ENCODE measurements at places on chromosomes 2 and 18.

- DNase-seq = no peak
Observed at GRCh38 chr2:17263570-17263968, 254.7 kb downstream of the RAD51AP2 start.

DNA sequence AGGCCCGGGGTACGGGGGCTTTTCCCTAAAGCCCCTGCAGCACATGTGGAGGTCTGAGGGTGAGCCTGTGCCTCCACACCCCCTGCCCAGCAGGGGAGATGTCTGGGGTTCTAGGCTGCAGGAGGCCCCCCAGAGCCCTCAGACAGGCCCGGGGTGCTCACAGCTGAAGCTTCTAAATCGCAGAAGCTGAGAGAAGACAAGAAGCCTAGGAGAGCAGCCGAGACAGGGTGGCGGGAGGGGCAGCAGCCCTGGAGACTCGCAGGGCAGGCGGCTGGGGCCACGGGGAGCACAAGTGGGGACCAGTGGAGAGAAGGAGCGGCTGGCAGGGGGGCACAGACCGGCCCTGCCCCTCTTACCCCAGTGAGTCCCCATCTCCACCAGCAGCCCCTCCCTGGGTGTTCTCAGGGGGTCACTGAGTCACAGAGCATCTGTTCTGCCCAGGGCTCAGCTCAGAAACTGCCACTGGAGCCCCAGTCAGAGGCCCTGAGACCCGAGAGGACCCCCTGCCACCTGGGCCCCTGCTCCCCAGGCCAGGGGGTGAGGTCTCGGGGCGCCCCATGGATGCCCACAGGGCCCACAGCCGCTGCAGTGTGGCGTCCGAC lies 26.1 kb downstream of the GPC1 start:
- no peak for DNase-seq

DNA sequence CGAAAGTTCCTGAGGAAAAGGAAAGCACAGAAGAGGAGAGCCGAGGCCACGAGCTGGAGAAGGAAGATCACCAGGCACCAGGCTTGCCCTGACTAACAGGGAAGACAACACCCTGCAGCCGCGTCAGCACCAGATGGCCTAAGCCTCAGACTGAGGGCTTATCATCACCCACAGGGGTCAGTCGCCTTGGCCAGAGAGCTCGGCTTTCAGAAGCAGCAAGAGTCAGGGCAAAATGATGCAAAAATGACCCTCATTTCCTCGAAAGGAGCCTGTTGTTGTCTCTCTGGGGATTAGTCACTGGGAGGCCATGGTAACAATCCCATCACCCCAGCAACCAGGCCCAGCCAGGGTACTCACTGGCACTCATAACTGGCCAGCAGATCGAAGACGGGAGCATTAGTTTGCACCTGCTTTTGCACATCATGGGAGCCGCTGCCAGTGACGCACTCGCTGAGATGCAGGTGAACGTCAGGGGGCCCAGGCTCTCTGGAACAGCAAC lies 42.7 kb upstream of the ZFP36L2 start:
- DNase-seq = no peak

GRCh38 chr2:117980783-117981676 lies 32.8 kb downstream of the CCDC93 start:
- DNase-seq = no peak

GRCh38 chr2:24915175-24915574 lies 4.9 kb downstream of the ADCY3 start:
- DNase-seq = no peak

DNA sequence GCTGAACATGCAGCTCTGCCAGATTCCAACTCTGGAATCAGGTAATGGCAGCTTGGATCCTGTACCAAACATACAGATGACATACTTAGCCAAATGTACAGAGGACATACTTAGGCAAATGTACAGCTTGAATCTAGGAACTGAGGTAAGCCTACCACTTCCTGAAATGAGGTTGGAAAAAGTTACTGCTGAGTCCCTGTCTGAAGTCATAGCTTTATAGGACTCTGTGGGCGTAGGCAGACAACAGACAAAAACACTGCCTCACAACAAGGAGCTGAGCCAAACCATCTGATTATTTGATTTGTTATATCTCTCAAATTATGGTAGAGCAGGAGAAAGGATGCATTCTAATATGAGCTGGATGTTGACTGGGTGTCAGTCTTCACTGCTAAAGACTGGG lies 290.2 kb upstream of the TCF4 start:
- DNase-seq = no peak

- DNase-seq = peak; percentile 52
Observed at GRCh38 chr18:657311-658000, at the start of gene TYMS. TSS of gene TYMS (plus strand) at chr18:657653. CDS start at chr18:657743, 90 bp downstream.

GRCh38 chr18:13437034-13437433 lies 218.5 kb downstream of the LDLRAD4 start:
- no peak for DNase-seq

DNA sequence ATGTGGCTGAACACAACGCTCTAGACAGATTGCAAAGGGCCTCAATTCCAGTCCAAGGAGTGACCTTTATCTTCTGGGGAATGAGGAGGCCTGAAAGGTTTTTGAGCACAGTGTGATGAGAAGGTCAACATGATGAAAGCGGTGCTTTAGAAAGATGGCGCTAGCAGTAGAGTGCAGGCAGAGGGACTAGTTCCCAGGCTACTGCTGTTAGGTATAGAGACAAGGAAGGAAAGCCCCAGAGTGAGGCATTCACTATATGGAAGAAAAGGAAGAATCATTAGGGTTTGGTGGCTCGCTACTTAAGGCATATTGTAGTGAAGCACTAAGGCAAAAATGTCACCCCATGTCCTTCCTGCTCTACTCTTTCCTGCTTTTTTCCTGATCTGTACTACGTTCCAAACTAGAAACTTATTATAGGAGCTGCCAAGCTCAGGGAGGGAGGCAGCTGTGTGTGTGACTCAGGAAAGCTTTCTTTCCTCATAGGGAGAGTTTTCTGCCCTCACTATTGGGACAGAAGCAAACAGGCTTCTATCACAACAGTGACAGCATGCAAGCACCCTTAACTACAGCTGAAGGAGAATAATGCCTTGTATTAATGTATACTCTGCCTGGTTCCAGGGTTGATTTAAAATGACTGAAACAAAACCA lies 160.8 kb upstream of the CAVIN2 start:
- no peak for DNase-seq

- no peak for DNase-seq
Observed at GRCh38 chr18:42107287-42107686, 152.3 kb downstream of the PIK3C3 start.

DNA sequence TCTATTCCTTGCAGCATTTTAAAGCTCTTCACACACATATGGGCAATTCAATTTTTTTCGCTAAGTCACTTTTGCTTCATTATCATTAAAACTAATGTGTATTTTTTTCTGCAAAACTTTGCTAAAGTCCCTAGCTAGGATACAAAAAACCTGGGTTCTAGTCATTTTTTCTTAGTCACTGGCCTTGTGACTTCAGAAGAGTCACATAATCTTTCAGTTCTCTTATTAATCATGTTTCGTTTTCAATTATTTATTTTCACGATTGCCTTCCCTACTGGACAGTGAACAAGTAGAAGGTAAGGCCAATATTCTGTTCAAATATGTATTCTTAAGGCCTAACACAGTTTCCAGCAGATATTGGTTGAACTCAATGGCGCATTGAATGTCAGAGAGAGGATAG lies 60.9 kb upstream of the CYRIA start:
- DNase-seq = no peak

GRCh38 chr2:119431976-119432850 lies 559 bp downstream of the TMEM37 start:
- DNase-seq = peak; percentile 12

DNA sequence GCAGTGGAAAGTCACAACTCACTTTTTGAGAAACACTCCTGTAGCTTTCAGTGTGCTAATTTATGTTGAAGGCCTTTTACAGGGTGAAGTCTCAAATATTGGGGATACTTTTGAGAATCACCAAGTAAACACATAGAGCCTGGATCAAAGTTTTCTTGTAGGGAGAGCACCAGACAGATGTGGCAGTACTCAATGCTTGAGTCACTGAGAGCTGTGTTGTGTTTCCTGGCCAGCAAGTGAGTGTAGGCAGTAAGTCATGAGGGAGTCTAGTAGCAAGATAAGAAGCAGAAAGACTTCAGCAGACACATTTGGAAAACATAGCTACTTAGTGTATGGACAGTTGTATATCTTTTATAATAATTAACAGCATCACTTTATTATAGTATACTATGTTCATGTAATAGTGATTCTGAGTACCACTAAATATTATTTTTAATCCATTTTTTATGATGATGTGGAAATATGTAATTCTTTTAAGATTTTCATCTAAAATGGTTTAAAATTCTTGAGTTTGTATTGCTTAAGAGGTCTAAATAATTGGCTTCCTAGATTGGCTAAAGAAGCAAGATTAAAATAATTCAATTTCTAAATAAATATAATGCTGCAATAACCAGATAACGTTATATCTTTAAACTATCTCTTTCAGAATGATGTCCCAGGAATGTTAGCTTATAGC lies 12.8 kb downstream of the PSMD1 start:
- DNase-seq = no peak

GRCh38 chr2:127826047-127826446 lies 15.1 kb upstream of the WDR33 start:
- no peak for DNase-seq

Data from muscle of arm (tissue), 14 donors.